B cell (primary cell): ENCODE measurements at places on chromosomes 11 and 22.
A peak's percentile ranks its signal among the peaks of the same experiment; 100 is the strongest.

GRCh38 chr11:6022956-6023355, 7.6 kb downstream of the OR56A1 start:
- peak; percentile 25 for DNase-seq

GRCh38 chr11:113774174-113774503, 647 bp upstream of the ZW10 start:
- DNase-seq = no peak

DNA sequence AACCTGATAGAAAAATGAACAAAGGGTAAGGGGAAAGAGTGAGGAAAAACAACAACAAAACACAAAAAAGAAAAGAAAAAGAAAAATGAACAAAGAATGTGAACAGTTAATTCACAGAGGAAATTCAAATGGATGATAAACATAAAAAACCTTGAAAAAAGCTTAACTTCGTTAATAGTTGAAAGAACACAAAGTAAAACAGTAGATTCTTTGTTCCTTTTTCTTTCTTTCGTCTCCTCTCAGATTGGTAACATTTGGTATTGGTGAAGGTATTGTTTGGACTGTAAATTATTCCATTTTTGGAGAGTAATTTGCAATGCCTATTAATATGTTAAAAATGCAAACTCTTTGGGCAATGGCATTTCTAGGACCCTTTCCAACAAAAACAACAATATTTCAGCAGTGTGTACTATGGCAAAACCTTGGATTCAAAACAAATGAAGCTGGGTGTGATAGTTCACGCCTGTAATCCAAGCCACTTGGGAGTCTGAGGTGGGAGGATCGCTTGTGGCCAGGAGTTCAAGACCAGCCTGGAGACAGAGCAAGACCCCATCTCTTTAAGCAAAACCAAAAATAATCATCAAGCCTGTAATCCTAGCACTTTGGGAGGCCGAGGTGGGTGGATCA, 3.3 kb upstream of the BACE1 start:
- DNase-seq = no peak

GRCh38 chr22:35307372-35307771, 7.7 kb downstream of the TOM1 start:
- DNase-seq = no peak

DNA sequence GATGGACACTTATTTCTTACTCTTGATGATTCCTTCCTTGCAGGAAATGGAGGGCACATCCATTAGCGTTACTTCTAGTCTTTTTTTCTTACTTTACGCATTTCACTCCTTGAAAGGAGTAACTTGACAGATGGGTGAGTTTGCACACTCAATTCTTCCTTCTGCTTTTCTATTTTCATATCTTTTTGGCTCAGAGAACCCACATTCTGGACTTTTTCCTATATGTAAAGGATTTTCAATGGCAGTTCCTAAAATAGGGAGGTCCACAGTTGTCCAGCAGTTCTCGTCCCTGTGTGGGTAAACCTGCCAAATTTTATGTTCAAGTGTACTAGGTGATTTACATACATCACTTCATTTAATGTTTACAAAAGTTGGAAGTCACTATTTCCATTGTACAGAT, 440.0 kb upstream of the KIRREL3 start:
- no peak for DNase-seq

GRCh38 chr11:128938156-128938885, 4.3 kb downstream of the TP53AIP1 start:
- DNase-seq = no peak

- DNase-seq = peak; percentile 30
These were observed 67.2 kb upstream of the BMAL1 start for GRCh38 chr11:13210424-13210823.

- peak; percentile 6 for DNase-seq
These were observed 21.5 kb upstream of the POU2AF1 start for GRCh38 chr11:111400595-111400994.

DNA sequence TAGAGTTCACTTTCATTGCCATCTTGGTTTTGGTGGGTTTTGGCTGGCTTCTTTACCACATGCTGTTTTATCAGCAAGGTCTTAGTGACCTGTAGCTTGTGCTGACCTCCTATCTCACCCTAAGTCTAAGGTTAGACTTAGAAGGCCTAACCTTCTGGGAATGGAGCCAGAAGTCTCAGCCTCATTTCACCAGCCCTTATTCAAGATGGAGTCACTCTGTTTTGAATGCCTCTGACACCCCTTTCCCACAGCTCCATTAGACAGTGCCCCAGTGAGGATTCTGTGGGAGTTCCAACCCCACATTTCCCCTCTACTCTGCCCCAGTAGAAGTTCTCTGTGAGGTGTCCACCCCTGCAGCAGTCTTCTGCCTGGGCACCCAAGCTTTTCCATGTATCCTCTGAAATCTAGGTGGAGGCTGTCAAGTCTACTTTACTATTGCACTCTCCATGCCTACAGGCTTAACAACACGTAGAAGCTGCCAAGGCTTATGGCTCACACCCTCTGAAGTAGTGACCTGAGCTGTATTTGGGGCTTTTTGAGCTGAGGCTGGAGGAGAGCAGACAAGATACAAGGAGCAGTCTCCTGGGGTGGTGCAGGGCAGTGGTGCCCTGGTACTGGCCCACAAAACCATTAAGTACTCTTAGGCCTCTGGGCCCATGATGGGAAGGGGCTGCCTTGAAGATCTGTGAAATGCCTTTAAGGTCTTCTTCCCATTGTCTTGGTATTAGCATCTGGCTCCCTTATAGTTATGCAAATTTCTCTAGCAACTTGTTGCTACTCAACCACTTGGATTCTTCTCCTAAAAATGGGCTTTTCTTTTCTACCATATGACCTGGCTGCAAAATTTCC, 65.9 kb upstream of the SC5D start:
- no peak for DNase-seq

GRCh38 chr11:128303383-128303782, 284.0 kb downstream of the ETS1 start:
- no peak for DNase-seq

GRCh38 chr22:25051983-25052710, 99.6 kb downstream of the KIAA1671 start:
- DNase-seq = no peak

DNA sequence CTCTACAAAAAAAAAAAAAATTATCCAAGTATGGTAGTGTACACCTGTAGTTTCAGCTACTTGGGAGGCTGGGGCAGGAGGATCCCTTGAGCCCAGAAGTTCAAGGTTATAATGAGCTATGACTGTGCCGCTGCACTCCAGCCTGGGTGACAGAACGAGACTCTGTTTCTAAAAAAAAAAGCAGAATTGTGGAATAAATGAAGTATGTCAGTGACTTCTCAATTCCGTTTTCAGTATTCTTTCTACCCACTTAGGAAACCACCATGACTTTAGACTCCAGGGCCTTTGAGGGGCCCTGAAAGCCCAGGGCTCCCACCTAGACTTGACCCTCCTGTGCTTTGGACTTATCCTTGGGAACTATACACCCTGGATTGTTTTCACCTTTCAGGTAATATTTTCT, 6.5 kb upstream of the NUP160 start:
- peak; percentile 74 for DNase-seq

DNA sequence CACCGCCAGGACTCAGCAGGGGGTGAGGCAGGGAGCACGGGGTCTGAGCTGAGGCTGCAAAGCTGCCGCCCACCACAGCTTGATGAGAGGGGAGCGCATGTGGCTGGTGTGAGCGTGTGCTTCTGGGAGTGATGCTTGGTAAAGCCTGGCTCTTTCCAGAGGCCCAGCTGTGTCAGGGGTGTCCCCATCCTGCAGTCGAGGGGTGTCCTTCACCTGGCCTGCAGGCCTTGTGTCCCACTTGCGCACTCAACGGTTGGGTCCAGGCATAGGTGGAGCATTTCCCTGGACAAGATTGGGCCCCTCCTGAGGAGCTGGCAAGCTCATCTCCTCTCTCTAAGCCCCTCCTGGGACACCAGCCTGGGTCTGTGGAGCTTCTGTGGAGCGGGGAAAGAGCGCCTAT, 273.9 kb downstream of the TBC1D22A start:
- DNase-seq = no peak

- no peak for DNase-seq
These were observed at the start of gene GRIA4 for GRCh38 chr11:105609832-105610781. Gene GRIA4 (plus strand): TSS chr11:105610073. CDS start chr11:105610998, 925 bp downstream.

- no peak for DNase-seq
These were observed 16.8 kb upstream of the GLYATL1 start for GRCh38 chr11:58922479-58922878.

- DNase-seq = no peak
These were observed 236.8 kb downstream of the CASP12 start for GRCh38 chr11:104661471-104661870.

DNA sequence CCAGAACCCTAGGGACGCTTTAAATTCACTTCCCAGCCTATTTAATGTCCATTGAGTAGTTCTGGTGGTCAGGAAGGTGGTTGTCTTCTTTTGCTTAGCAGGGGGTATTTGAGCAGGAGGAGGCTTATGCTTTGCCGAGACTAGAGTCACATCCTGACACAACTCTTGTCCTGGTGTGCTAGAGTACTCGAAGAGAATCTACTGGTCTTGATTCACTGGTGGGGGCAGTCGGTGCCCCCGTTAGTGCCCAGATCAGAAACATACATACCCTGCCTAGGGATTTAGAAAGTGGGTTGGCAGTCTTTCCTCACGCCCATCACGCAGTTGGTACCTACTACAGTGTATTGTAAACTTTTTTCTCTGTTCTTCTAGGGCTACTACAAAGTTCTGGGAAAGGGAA, 2.7 kb downstream of the RPL27A start:
- no peak for DNase-seq

DNA sequence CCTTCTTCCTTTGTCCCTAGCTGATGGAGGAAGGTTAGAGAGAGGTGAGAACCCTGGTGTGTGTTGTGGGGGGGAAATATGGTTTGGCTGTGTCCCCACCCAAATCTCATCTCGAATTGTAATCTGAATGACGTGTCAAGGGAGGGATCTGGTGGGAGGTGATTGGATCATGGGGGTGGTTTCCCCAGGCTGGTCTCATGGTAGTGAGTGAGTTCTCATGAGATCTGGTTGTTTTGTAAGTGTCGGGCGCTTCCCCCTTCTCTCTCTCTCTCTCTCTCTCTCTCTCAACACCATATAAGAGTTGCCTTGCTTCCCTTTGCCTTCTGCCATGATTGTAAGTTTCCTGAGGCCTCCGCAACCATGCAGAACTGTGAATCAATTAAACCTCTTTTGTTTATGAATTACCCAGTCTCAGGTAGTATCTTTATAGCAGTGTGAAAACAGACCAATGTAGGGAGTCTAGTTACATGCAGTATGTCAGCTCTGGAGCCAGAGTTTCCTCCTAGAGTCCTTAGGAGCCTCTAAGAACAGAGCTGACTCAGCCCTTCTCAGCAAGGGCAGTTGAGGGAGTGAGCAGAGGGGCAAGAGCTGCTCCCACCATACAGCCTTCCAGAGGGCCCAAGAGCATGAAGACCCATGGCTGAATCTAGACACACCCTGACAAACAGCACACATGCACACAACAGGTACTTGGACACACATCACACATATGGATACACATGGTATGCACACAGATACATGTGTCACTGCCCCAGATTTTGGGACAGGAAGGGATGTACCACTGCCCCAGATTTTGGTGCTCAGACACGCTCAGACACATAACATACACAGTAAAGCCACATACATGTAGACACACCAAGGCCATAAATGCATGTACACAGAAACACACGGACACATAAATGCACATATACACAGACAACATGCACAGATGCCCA, 12.9 kb upstream of the LRRC32 start:
- no peak for DNase-seq

DNA sequence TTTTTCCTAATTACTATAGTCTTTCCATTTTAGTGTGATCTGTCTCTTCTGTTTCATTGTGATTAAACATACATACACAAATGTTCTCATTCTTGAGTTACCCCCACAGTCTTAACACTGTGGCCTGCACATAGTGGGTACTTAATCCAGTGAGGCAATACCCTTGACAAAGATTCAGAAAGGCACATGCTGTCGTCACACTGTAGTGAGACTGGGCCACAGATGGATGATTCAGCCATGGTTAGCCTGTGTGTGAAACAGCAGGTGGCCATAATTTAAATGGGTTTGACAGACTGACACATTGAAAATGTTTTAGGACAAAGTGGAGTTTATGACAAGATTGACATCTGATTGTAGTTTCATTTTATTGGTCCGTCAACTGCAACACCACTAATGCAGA, 313.1 kb downstream of the C11orf87 start:
- no peak for DNase-seq

- DNase-seq = peak; percentile 86
These were observed 11.3 kb upstream of the MS4A7 start for GRCh38 chr11:60367009-60367408.

GRCh38 chr11:17907046-17907445, 105.8 kb downstream of the SERGEF start:
- DNase-seq = peak; percentile 11

DNA sequence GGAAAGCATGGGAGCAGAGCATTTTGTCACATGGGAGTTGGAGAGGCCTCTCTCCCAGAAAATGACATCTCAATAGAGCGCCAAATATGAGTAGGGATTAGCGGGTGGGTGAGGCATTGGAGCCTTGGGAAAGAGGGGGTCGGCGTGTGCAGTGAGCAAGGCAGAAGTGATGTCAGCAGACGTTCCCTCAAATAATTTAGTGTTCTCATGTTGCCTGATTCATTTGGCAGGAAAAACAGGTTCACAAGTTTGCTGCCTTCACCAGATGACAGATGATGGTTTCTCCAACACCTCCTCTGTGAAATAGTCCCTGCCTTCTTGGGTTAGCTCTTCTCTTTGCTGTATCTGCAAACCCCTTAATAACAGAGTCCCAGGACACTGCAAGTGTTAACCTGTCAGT, 118.5 kb upstream of the ARHGAP20 start:
- DNase-seq = no peak

- DNase-seq = no peak
These were observed 2.9 kb upstream of the TTC36 start for GRCh38 chr11:118524356-118524755.
